ENCODE measurements at places on chromosomes 11 and 22.

GRCh38 chr11:111737444-111738210, 28.6 kb downstream of the PPP2R1B start:
- no peak for DNase-seq

DNA sequence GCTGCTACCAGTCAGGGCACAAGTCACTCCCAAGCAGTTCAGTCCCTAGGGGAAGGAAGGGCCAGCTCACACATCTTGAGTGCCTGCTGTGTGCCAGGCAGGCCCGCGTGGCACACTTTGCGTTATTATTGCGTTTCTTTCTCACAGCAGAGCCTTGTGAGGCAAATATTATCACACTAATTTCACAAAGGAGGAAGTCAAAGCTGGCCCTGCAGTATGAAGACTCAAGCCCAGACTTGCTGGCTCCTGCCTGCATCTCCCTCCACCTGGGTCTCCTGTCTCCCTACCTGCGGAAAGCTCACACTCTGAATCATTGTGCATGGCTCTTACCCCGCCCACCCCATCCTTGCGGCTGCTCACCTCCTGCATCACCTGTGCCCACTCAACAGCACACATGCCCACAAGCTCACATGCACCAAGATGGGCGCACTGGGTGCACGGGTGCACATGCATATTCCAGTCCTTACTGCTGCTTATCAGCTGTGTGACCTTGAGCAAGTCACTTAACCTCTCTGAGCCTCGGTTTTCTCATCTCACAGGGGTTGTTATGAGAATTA, 31.7 kb upstream of the P2RY2 start:
- no peak for DNase-seq

- DNase-seq: no peak
These were observed 18.9 kb downstream of the MYO7A start for GRCh38 chr11:77147036-77147315.

DNA sequence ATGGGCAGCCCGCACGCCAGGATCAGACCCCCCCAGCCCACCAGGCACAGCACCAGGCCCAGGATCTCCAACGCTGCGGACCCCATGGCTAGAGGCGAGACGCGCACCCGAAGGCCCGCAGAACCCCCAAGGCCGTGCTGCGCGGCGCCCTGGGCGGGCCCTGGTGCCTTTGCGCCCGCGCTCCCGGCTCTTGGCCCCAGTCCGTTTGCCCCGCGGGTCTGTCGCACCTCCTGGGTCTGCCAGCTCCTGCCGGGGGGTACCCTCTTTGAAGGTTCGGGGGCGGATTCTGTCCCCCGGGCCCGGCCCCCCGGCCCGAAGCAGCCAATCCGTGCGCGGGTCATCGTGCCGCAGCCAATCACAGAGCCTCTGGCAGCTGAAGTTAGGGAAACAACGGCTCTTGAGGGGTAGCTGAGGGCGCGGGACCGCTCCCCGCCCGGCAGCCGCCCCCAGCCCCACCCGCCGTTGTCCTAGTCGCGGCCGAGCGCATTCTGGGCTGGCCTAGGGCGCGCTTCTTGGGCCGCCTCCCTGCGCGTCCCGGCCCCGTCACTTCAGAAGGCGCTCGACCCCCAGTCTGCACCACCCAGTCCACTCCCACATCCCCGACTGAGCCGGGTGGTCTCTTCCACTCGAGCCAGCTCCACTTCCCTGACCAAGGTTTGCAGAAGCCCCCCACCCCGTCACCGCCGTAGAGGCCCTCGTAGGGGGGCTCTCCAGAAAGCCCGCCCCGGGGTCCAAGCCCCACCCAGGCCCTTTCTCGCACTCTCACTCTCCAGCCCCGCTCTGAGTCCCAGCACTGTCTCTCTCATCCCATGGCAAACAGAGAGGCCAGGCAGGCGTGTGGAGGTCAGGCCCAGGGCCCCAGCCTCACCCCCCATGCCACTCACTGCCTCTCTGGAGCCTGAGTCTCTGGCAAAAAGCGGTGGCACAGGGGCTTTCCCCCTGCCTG, at the start of gene CLDN5:
Gene CLDN5 (minus strand): TSS at position 241 of the 946 bp plus-strand sequence. CDS start 155 bp downstream, at position 86.
- DNase-seq: no peak

GRCh38 chr22:42601879-42602465, 12.7 kb downstream of the POLDIP3 start:
- no peak for DNase-seq

- no peak for DNase-seq
These were observed 1.4 kb downstream of the HTR3B start for GRCh38 chr11:113906038-113906437.

DNA sequence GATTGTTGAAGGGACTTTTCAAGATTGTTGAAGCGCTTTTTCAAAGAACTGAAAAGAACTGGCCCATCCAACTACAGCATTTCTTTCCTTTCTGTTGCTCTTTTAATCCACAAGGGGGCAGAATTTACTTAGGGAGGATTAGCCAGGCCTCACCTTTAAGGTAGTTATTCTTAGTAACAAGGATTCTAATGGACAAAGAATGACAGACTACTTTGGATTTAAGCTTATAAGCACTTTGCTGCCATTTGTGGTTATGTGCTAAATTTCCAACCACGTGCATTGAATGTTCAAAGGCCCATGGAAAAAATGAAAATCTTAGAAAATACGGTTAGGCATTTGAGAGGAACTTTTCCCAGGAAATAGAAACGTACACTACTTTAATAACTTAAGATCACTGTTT, 49.5 kb upstream of the HSPA8 start:
- no peak for DNase-seq

DNA sequence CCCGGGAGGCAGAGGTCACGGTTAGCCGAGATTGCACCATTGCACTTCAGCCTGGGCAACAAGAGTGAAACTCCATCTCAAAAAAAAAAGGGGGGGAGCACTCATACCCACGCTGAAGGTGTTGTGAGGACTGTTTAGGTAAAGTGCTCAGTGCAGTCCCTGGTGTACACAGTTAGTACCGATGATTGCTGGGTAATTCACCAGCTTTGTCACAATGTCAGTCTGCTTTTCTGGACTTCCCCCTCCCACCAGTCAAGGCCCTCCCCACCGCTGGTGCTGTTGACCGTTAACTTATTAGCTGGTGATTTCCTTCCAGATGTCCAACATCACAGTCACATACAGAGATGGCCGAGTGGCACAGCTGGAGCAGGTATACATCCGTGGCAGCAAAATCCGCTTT, 11.9 kb downstream of the SNRPD3 start:
- no peak for DNase-seq

GRCh38 chr11:1269957-1270356, 39.5 kb downstream of the TOLLIP start:
- no peak for DNase-seq

- no peak for DNase-seq
These were observed 125.5 kb downstream of the SIK3 start for GRCh38 chr11:116972691-116973090.

GRCh38 chr11:66686801-66687750, 9.4 kb upstream of the RBM4B start:
- DNase-seq: no peak

- DNase-seq: no peak
These were observed 64.8 kb downstream of the TBC1D22A start for GRCh38 chr22:46827136-46827780.

All from activated CD8-positive, alpha-beta memory T cell treated with anti-CD3 and anti-CD28 coated beads for 1 hour (primary cell).